ENCODE measurements at places on chromosomes 2 and 18. TPM values are rescaled to one million over a fixed set of nuclear protein-coding genes. Genes with fewer than 3 reads are reported as not detected.

Gene OTOS
- total RNA-seq: not detected

Gene AQP12A
- total RNA-seq: not detected

Gene SERPINB12
- not detected for total RNA-seq

Gene MAB21L4
- total RNA-seq: not detected

Gene SERPINB2
- 4.8 TPM for total RNA-seq
